ENCODE measurements at places on chromosomes 4 and X.

- no peak for DNase-seq
Measured at GRCh38 chrX:38055170-38055847, 49.0 kb downstream of the SYTL5 start.

DNA sequence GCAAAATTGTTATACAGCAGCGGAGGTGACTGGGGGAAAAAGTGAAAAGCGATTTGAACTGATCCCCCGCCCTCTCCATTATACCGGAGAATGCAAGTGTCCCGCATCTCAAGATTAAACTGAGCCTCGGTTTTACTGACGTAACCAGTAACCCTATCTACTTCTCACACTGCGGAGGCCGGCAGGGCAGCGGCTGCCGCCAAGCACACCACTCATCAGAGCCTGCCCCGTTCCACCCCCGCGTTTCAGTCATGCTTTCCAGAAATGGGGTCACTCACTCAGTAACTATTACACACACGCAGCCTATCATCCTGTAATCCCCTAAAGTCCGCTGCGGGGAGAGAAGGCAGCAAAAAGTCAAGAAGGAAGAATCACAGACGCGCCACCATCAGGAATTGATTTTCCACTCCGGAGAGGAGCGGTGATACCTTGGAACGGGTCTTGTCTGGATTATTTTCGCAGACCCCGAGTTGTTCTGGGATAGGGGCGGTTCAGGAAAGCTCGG, 1.4 kb downstream of the RPS6KA3 start:
- peak; percentile 26 for DNase-seq

DNA sequence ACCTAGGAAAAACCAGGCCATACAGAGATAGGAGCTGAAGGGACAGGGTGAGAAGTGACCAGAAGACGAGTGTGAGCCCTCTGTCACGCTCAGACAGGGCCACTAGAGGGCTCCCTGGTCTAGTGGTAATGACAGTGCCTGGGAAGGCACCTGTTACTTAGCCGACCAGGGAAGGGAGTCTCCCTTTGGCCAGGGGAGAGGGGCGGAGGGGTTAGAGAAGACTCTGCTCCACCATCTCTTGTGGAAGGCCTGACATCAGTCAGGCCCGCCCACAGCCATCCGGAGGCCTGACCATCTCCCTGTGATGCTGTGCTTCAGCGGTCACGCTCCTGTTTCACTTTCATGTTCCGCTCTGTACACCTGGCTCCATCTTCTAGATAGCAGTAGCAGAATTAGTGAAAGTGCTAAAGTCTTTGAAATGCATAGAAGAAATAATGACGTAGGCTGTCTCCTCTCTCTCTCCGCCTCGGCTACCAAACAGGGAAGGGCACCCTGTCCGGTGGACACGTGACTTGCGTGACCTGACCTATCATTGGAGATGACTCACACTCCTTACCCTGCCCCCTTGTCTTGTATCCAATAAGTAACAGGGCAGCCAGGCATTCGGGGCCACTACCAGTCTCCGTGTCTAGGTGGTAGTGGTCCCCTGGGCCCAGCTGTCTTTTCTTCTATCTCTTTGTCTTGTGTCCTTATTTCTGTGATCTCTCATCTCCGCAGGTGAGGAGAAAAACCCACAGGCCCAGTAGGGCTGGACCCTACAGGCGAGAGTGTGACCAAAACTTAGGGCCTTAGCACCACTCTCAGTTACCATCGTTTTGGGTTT, 26.7 kb downstream of the HTT-AS start:
- DNase-seq: no peak

DNA sequence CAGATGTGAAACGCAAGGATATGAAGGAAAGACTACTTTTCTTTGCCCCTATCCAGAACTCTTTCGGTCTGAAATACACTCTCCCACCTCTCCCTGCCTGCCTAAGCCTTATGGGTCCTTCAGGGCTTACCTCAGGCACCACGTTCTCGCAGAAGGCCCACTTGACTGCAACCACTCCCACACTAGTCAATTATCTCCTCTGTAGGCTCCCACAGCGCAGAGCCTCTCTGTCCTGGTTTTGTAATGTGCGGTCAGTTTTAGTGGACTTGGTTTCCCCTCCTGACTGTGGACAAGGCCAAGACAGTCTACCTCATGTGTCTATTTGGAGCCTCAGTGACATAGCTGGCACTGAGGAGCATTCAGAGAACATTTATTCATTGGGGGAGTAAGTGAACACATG, 11.1 kb downstream of the CNGA2 start:
- DNase-seq: no peak

- no peak for DNase-seq
Measured at GRCh38 chr4:42452823-42453222, 55.5 kb downstream of the SHISA3 start.

DNA sequence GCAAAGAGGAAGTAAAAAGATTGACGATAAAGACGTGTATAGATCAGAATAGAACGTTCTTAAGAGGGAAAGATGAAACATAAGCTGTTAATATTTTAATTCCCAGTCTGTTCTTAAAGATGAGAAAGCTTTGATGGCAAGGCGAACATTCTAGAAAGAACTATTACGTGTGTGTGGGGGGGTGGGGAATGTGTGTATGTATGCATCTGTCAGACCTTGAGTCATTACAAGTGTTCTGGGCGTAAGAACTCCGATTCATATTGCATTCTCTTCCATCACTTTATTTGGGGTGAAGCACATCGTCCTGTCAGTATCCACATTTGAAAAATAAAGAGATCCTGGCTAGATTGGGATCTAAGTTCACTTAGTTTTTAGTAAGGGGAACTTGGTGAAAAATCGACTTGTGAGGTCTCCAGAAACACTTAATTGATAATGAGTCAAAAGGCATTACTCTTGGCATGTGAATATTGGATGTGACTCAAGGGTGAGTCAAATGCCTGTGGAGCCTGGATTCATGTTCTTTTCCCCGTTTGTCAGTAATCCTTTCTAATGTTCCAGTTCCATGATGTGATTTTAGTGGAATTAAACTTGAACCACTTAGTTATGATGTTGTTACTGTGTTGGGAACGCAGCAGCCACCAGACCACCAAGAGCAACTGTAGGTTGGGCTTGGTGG, 3.1 kb downstream of the SMS start:
- peak; percentile 55 for DNase-seq

- no peak for DNase-seq
Measured at GRCh38 chr4:82645936-82646565, 84.3 kb upstream of the TMEM150C start.

Measured in RWPE1 (cell line).